Cardiac muscle cell (in vitro differentiated cells and primary cell): ENCODE measurements at places on chromosomes 12 and 14. TPM values are rescaled to one million over a fixed set of nuclear protein-coding genes. Genes with fewer than 3 reads are reported as not detected.

The AICDA gene
- polyA plus RNA-seq, result not detected in 2 replicates

GRCh38 chr14:50797250-50798047 lies 33.5 kb downstream of the NIN start:
- DNase-seq, result no peak

- DNase-seq, result peak; percentile 59
Measured at GRCh38 chr12:2267703-2268470, 215.1 kb downstream of the CACNA1C start.

The PTCSC3 gene
- not detected in 2 replicates for polyA plus RNA-seq

The CCDC175 gene
- polyA plus RNA-seq, result not detected in 2 replicates
